GF-D8 (cell line): ENCODE measurements at places on chromosomes 4 and X.
A peak's percentile ranks its signal among the peaks of the same experiment; 100 is the strongest.

- DNase-seq: no peak
Observed at GRCh38 chrX:76076124-76076523, 96.7 kb upstream of the PBDC1 start.

GRCh38 chrX:102950908-102951866 lies 14.1 kb downstream of the RAB40AL start:
- peak; percentile 20 for DNase-seq

DNA sequence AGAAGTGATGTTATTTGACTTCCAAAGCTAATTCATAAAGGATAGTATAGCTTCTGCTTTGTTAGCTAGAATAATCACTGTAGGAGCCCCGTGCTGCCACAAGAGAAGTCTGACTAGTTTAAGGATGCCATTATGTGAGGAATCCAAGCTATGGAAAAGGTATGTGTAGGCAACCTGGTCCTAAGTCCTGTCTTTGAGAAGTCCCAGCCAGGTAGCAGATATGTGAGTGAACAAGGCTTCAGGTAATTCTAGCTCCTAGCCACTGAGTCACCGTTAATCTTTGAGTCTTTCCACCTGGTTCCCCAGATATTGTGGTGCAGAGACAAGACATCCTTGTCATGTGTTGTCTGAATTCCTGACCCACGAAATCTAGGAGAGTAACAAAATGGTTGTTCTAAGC lies 55.5 kb downstream of the BMP3 start:
- DNase-seq: no peak

GRCh38 chr4:7294176-7294756 lies 101.9 kb downstream of the SORCS2 start:
- DNase-seq: no peak

DNA sequence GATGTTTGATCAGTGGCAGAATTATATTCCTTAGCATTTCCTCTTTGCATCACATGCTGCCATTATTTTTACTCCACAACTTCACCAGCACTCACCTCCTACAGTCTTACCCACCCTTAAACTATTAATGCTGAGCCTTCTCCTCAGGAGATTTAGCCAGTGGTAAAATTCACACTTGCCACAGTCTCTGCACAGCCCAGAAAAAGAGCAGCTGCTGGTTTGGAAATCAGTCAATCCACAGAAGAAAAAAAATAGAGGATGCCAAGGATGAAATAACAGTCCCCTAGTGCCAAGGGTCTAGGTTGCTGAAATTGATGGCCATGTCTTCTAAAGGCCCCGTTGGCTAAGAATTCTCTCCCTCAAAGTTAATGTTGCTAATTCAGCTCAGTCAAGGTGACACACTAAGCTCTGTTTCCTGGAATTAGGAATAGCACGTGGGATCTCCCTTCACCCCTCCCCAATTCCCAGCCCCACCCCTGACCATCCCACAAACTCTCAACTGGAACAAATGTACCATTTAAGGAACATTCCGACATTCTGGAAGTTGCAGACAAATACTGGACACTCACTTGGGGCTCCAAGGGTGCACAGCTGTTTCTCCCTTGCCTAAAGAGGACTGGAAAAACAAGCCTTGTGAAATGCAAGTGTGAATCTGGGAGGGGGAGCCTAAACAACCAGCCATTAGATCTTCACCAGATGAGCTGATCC lies 5.7 kb downstream of the ATP1B4 start:
- DNase-seq: no peak

DNA sequence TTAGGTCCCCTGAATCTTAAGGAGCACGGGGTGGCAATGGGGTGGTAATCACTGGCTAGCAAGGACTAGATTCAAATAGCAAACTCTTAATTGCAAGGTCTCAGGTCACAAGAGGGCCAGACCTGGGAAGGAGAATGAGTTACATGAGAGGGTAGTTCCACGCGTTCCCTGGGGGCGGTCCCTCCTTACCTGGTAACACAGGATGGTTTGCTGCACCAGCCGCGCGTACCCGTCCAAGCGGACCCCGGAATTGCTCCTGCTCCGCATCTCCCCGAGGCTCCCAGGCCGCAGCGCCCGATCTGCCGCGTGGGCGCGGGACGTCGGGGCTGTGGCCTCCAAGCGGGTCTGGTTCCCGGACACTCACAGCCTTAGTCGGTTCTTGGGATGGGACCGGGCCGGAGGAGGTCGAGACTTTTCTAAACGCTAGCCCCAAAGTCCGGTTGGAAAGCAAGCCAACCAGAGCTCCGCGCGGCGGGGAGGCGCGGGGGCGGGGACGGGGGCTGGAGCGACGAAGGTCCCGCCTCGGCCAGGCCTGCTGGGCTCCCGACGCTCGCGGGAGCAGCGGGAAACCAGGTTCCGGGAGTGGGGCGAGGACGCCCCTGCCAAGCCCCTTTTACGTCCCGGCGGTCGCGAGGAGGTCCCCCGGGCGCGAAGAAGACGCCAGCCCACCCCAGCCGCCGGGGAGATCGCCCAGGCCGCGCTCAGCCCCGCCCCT lies at the start of gene PHKA2:
TSS of gene PHKA2 (minus strand) at position 449 of the 715 bp plus-strand sequence. CDS start at position 267, 182 bp downstream.
- no peak for DNase-seq

GRCh38 chr4:77950203-77950602 lies 87.6 kb downstream of the MRPL1 start:
- no peak for DNase-seq

DNA sequence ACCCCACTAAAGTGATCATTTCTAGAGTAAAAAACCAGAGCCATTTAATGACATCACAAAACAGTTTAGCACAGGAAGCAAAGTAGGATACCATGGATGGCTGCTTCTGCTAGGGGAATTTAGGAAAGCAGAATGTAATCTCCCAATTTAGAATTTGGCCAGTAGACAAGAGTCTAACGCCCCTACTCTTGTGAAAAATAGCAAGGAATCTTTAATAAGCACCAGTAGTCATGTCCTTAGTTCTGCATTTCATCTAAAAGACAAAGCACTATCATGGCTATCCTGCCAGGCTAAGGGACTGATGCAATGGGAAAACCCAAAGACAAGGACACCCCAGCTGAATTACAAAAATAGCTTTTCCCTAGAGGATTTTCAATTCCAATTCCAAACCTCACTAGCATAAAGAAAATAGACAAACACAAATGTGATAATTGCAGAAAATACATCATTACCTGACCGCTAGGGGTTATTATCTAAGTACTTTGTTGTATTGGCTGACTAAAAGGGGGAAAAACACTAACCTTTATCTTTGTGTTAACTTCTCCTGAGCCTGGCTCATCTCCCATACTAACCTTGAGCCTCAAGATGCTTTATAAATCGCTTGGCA lies 2.6 kb upstream of the AMMECR1 start:
- DNase-seq: no peak

DNA sequence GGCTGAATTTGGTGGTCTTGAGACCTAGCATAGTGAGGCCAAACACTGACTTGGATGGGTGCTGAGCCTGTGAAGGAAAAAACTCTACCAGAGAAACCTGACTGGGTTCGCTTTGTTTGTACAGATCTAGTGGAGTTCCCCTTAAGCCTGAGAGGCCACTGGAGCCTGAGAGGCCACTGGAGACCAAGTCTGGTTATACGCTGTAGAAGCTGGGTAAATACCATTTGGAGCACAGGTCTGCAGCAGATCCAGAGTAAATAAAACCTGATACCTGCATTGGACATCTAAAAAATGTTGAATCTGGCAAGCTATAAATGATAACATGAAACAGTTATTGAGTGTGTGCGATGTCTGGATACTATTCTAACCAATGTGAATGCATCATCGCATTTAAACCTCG lies 104.3 kb upstream of the IGSF1 start:
- no peak for DNase-seq

DNA sequence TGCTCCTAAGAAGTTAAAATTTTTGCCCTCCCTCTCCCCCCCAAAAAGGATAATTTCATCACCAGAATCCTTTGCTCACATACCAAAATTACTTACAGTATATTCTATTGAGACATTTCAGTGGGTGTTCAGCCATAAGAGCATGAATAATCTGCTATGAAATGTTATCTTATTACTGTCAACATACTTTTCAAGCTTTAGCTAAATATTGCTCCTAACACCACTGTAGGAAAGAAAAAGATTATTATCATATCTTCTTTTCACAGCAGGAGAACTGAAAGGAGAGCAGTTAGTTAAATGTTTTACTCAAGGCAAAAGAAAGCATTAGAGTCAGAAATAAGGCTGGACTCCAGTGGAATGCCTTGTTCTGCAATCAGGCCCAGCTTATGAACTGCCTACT lies 231.0 kb upstream of the GYPA start:
- DNase-seq: no peak

DNA sequence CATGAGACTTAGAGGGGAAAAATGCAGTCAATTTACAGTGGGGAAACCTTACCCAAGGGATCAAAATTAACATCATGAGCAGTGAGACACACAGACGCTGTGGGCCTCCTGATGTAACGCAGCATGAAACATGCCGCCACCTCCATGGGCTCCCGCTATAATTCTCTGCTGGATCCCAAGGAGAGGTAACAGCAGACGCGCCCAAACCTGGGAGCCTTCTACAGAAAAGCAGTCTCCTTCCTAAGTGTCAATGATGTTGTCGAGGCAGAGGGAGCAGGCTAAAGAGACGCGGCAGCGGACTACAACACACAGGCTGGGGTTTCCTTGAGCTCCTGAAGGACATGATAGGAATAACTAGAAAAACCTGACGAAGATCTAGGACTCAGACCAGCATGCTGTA lies 142.3 kb downstream of the AFAP1 start:
- DNase-seq: no peak

DNA sequence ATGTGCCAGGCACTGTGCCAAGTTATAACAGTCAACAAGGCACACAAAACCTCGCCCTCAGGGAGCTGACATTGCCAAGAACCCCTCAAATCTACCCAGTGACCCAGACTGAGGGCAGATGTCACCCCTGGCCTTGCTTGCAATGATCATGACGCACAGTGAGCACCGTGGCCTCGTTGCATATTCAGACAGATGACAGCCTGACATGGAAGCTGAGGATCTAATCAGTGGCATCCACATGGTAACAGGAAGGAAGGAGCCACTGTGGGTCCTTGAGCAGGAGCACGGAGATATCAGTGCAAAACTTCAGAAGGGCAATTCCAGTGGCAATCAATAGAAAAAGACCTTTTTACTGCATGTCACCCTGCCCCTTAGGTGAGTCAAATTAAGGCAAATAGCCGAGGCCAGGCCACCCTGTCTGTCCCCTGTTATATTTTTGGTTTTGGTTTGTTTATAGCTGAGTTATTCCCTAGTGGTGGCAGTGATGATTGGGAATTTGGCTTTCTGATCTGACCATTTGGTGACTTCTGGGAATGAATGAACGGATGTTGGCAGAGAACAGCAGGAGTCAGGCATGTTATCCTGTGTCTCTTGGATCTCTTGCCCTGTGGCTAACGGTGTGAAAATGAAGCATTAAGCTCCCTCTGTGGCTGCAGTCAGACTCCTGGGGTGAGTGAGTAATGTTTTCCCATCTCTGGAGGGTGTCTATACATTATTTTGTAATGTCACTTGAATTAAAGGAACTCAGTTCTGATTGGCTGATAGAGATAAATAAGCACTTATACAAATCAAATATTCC lies 20.4 kb downstream of the WDR13 start:
- no peak for DNase-seq

GRCh38 chr4:107843391-107843790 lies 18.7 kb downstream of the SGMS2 start:
- no peak for DNase-seq

GRCh38 chr4:185775792-185776555 lies 36.0 kb downstream of the SORBS2 start:
- DNase-seq: no peak

DNA sequence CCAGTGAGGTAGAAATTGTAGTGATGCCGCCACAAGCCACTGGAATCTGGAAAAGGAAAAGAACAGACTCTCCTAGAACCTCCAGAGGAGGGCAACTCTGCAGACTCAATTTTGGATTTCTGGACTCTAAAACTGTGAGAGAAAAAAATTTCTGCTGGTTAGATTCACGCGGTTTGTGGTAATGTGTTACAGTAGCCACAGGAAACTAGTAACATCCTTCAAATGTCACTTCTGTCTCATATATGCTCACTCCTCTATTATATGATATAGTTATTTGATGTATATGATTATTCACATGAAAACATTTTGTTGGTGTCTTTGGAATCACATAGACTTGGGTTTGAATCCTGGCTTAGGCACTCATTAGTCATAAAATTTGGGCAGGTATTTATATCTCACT lies 18.8 kb downstream of the LDOC1 start:
- no peak for DNase-seq

GRCh38 chr4:78922207-78922606 lies 17.0 kb downstream of the PAQR3 start:
- no peak for DNase-seq

- no peak for DNase-seq
Observed at GRCh38 chr4:85127653-85128052, 161.2 kb upstream of the WDFY3 start.

- no peak for DNase-seq
Observed at GRCh38 chr4:10773010-10773409, 88.4 kb upstream of the CLNK start.

- DNase-seq: no peak
Observed at GRCh38 chr4:3530663-3531254, 1.5 kb downstream of the LRPAP1 start.

GRCh38 chrX:45749375-45749774 lies 548.7 kb upstream of the DIPK2B start:
- DNase-seq: no peak

- DNase-seq: no peak
Observed at GRCh38 chr4:147749811-147750321, 18.0 kb downstream of the ARHGAP10 start.

DNA sequence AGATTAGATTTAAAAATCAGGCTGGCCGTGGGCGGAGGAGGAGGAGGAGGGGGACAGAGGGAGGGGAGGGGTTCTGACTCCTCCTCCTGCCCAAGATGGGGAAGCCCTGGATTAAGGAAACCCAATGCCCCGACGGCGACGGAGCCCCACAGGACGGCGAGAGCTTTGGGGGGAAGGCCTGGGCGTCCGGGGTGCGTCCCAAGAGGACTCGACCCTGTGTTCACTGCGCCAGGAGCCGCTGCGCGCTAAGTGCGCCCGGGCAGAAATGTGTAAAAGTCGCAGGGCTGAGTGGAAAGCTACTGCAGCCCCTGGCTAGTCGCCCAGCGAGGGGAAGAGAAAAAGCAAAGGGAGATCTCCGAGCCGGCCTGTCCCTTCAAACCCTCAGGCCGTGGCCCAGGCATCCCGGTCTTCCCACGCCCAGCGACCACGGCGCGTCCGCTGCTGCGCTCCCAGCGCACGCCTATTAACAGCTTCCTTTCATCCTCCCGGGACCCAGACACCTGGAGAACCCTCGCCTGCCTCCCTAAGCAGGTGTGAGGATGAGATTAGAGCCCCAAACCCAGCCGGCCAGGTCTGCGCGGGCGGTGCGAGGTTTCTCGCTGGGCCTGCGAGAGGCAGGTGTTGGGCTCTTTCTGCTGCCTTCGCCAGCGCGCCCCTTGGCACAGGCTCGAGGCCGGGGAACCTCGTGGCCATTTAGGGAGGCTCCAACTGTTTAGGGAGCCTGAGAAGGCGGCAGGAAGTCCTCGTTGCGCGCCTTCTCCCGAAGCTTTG lies 1.4 kb upstream of the RPS6KA3 start:
- DNase-seq: no peak

- peak; percentile 82 for DNase-seq
Observed at GRCh38 chrX:13131396-13132137, 87.1 kb upstream of the FAM9C start.
